ENCODE measurements at places on chromosomes 7 and 10.

GRCh38 chr7:146094356-146094755 lies 22.2 kb upstream of the CNTNAP2 start:
- DNase-seq, result no peak

DNA sequence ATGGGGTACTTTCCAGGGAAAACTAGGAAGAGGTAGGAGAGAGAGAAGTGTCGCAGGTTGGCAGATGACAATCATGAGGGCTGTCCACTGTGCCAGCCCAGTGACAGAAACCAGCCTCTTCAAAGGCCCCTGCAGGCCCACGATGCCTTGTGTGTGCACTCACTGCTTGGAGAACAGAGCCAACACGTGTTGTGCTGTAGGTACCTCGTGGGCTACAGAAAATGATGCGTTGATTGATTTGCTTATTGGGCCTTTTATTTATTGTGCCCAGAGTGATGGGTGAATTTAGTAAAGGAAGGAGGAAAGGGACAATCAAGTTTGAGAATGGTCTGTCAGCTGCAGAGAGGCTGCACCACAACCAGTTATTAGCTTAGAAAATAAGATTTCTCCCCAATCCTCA lies 215.1 kb downstream of the PLXNA4 start:
- no peak for DNase-seq

DNA sequence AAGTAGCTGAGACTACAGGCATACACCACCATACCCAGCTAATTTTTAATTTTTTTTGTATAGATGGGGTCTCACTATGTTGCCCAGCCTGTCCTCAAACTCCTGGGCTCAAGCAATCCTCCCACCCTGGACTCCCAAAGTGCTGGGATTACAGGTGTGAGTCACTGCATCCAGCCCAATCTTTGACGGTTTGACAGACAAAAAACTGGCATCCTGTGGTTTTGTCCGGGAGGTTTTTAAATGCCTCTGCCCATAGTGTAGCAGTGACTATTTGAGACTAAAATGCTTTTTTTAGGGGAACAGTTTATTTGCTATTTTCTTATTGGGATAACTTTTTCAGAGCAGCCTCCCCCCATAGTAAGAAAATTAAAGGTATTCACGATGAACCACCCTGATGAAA lies 523.7 kb upstream of the GALNT17 start:
- DNase-seq, result no peak

DNA sequence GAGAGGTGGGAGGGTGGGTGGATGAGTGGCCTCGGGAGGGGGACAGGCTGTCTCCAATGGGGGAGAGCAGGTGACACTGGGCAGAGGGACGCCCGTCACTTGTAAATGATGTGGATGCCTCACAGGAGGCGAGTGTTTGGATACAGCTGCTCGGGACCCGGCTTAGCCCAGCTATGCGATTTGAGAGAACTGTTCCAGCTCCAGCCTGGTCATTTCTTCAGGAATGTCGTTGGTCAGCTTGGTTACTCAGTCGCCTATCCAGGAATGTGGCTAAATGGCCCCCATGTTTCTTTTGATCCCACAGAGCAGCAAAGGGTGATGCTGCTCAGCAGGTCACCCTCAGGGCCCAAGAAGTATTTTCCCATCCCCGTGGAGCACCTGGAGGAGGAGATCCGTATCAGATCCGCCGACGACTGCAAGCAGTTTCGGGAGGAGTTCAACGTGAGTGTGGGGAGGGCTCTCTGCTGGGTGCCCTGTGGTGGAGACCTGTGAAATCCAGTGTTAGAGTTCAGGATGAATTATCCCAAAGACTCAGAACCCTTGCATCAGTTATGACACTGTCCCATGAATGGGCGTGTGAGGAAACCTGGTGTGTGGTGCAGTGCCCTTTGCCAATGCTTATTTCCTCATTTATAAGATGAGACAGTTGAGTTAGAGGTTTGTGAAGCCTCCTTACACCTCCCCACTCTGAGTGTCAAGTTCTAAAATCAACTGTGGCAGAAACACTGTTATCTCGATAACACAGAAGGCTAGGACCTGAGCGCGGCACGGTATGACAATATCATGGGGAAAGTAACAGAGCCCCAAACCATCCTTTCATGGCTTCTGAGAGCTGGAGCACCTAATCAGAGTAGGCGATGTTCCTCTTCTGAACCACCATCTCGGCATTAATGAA lies 76.8 kb downstream of the MKI67 start:
- no peak for DNase-seq

GRCh38 chr7:101857358-101857811 lies 40.0 kb downstream of the CUX1 start:
- no peak for DNase-seq

- no peak for DNase-seq
Measured at GRCh38 chr7:149254181-149254858, 7.7 kb upstream of the ZNF783 start.

GRCh38 chr10:102627291-102627735 lies 17.0 kb upstream of the TRIM8 start:
- DNase-seq, result no peak

DNA sequence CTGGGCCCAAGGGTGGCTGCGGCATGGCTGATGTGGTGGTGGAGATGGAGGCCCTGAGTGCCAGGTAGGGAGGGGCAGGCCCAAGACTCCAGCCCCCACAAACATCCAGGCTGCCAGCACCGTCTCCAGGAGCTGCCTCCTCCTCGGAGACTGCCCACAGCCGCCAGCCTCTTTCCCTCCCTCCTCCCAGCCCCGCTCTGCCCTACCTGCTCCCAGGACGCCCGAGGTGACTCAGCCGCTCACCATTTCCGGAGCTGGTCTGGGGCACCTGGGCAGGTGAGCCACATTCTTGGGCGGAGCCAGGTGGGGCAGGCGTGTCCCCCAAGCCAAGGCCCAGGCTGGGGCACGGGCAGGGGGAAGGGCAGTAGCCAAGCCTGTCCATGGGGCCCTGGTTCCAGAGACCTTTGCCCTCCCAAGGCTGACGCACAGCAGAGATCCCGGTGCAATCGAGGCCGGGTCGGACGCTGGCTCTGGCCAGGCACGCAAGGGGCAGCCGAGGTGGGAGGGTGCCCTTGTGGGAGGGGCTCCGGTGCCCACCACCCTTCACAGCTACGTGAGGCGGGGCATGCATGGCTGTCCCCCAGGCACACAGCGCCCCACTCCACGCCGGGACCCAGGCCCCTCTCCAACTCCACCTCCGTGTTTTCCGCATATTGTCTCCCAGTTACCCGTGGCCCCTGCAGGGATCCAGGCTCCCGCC lies 8.8 kb downstream of the ADAP1 start:
- DNase-seq, result no peak

- DNase-seq, result peak; percentile 1
Measured at GRCh38 chr10:115441907-115442545, 348.9 kb downstream of the ATRNL1 start.

GRCh38 chr10:84837877-84838276 lies 509.5 kb downstream of the CCSER2 start:
- DNase-seq, result peak; percentile 45

GRCh38 chr7:51073171-51073570 lies 243.4 kb downstream of the COBL start:
- DNase-seq, result no peak

DNA sequence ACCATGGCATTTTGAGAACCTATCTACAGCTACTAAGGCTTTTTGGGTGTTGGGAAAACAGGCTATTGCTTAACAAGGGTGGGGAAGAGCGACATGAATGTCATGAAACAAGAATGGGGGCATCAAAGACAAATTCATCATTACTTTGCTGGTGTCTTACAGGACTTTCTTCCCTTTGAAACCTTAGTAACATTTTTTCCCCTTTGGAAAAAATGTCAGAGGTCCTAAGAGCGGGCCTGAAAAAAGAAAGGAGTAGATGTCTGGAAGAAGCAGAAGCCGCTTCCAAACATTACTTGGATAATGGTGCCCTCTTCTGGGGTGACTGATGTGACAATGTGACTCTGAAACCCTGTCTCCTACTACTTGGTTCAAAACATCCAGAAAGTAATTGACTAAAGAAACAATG lies 3.8 kb upstream of the DDX50 start:
- DNase-seq, result peak; percentile 76

GRCh38 chr7:113026941-113027340 lies 59.7 kb downstream of the GPR85 start:
- DNase-seq, result no peak

DNA sequence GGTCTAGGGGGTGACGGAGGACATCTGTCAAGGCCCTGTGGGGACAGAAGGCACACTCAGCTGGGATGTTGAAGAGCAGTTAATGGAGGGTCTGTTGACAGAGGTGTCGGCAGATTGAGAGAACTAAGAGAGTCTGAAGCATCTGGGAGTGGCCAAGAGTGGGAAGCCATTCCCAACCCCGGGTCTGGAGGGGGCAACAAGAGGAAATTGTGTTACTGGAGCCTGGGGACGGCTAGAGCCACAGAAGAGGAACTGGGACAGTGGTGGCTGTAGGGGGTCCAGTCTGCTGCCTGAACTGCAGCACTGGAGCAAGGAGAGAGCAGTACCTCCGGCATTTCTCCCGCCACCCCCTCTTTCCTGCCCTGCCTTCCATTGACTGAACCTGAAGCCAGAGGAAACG lies 136.6 kb downstream of the CHN2 start:
- peak; percentile 92 for DNase-seq

DNA sequence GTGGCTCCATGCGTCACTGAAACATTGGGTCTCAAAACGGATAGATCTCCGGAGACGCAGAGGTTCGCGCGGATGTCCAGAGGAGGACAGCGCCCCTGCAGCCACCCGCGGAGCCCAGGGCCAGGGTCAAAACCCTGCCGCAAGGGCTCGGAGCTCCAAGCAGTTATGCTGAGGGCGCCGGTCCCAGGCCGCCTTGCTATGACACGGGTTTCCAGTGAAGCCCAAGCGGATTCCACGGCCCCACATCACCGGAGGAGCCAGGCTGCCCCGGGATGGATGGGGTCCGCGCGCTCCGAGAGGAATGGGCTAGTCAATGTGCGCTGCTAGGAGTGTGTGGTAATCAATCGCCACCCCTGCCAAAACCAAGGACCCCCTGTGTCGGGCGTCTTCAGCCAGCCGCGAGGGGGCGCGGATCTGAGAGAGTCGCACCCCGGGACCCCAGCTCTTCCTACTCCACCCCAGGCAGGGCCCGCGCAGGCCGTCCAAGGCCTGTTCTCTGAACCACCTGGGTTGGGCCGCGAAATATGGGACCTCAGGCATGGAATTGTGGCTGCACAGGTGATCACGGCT lies 5.6 kb upstream of the EMX2 start:
- DNase-seq, result no peak

DNA sequence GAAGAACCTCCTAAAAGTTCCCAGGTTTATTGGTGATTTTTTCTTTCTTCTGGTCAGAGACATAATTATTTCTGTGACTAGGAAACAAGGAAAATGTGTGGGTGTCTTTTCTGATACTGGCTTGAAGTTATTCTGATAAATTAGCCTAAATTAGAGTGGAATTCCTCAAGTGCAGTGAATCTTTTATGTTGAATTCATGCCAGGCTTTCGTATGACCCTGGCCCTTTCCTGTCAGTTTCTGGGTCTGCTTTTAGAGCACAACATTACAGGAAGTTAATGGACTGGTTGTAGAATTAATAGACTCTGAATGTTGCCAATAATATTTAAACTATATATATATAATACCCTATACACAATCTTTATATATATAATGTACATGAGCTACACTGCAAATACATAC lies 230.6 kb upstream of the KIAA1217 start:
- DNase-seq, result no peak

DNA sequence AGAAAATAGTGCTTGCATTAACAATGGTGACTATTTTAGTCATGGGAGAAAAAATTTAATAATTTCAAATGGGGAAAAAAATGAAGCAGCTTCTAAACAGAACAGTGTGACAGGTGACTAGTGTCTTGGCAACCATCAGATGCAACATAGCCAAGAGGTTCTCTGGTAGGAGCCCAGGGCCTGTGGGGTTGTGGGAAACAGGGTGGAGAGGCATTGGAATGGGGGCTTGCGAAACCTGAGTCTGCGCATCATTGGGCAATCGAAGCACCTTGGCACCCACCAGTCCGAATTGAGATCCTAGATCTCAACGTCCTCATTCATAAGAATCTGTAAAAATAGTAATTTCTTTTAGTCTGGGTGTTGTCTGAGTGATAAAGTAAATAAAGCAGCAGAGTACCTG lies 19.2 kb upstream of the PARD3 start:
- no peak for DNase-seq

- no peak for DNase-seq
Measured at GRCh38 chr10:775245-776075, 86.0 kb upstream of the DIP2C start.

DNA sequence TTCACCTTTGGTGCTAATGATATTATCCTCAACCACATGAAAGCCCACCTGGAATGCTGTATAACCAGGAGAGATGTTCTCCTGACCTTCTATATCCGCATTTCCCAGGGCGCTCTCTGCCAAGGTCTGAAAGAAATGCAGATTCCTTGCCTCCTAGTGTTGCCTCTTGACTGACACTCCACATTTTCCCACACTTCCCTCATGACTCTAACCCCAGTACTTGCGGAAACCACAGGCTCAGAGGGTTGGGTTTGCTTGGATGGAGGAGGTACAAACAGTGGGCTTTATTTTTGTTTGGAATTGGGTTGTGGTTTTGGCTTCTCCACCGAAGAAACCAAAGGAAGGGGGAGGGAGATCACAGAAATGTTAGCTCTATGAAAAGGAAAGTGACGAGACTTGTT lies 222.9 kb upstream of the CELF2 start:
- DNase-seq, result no peak

DNA sequence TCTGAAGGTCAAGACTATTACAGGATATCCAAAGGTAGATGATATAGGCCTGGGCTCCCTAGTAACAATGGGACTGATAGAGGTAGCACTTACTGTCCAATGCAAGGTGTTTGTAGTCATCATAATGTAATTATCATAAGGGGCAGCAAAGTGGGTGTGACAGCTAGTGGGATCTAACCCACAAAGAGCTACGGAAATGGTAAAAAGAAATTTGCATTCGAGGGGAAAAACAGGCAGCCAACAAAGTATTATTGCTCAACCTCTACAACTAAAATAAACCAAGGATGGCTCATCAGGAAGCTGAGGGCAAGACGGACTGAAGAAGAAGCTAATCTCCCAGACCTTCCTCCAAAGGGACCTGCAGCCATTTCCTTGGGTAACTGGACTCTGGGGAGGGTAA lies 211.0 kb downstream of the WDR11 start:
- DNase-seq, result no peak

- no peak for DNase-seq
Measured at GRCh38 chr10:127345231-127345965, 149.0 kb upstream of the INSYN2A start.

- DNase-seq, result peak; percentile 87
Measured at GRCh38 chr7:133910761-133911160, 216.4 kb upstream of the LRGUK start.

DNA sequence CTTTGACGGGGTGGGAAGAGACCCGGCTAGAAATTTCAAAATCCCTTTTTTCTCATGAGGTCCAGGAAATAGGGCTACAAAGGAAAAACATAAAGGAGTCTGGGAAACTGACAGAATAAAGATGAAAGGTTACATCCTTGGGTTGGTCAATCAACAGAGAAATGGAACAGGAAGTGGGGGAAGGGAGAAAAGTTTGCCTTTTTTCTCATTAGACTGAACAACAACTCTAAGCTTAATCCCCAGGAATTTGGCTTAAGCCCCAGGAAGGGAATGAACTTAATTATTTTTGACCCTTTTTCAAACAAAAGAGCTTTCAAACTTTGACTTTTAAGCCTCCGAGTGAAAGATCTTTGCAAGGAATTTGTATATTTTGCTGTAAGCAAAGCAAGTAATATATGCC lies 32.7 kb downstream of the LGI1 start:
- DNase-seq, result no peak

- no peak for DNase-seq
Measured at GRCh38 chr10:67011981-67012380, 86.1 kb downstream of the LRRTM3 start.

- no peak for DNase-seq
Measured at GRCh38 chr10:122021828-122022227, 32.9 kb downstream of the TACC2 start.

GRCh38 chr10:53957401-53957800 lies 843.6 kb downstream of the PCDH15 start:
- no peak for DNase-seq

All from NCI-H1417 (cell line).